ENCODE measurements at places on chromosomes 13 and 19.

DNA sequence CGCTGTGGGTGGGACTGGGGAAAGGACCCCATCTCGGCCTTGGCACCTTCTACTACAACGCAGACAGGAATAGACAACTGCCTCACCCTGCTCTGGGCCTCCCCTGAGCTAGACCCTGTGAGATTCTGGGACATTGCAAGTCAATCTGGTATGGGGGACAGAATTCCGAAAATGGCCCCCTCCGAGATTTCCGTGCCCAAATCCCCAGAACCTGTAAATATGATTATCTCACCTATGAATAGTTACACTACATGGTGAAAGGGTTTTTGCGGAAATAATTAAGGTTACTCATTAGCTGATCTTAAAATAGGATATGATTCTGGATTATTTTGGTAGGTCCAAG lies 618 bp upstream of the ZBTB45 start:
- DNase-seq: no peak

DNA sequence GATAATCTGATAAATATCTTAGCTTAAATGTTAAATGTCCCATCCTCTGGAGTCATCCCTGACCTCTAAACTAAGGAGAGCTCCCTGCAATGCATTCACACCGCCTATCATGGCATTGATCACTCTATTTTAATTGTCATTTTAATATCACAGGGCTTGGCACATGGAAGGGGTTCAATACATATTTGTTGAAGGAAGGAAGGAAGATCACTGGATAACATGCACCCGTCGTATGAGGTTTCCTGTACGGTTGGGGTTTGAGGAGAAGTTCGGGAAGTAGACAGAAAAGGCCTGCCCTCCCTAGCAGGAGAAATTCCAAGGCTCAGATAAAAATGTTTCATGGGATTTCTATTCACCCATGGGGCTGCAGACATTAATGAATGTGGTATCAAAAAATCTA lies 102.0 kb downstream of the MBNL2 start:
- no peak for DNase-seq

DNA sequence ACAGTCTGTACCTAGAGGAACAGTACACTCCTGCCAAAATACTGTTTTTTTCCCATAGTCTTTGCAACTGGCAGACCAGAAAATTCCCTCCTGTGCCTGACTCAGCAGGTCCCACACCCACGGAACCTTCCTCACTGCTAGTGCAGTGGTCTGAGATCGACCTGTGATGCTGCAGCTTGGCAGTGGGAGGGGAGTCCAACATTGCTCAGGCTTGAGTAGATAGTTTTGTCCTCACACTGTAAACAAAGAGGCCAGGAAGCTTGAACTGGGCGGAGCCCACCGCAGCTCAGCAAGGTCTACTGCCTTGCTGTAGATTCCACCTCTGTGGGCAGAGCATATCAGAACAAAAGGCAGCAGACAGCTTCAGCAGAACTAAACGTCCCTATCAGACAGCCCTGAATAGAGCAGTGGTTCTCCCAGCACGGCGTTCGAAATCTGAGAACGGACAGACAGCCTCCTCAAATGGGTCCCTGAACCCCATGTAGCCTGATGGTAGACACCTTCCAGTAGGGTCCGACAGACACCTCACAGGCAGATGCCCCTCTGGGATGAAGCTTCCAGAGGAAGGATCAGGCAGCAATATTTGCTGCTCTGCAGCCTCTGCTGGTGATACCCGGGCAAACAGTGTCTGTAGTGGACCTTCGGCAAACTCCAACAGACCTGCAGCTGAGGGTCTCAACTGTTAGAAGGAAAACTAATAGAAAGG lies 92.7 kb downstream of the SUCLA2 start:
- no peak for DNase-seq

GRCh38 chr19:4807188-4807587 lies 15.7 kb downstream of the FEM1A start:
- no peak for DNase-seq

DNA sequence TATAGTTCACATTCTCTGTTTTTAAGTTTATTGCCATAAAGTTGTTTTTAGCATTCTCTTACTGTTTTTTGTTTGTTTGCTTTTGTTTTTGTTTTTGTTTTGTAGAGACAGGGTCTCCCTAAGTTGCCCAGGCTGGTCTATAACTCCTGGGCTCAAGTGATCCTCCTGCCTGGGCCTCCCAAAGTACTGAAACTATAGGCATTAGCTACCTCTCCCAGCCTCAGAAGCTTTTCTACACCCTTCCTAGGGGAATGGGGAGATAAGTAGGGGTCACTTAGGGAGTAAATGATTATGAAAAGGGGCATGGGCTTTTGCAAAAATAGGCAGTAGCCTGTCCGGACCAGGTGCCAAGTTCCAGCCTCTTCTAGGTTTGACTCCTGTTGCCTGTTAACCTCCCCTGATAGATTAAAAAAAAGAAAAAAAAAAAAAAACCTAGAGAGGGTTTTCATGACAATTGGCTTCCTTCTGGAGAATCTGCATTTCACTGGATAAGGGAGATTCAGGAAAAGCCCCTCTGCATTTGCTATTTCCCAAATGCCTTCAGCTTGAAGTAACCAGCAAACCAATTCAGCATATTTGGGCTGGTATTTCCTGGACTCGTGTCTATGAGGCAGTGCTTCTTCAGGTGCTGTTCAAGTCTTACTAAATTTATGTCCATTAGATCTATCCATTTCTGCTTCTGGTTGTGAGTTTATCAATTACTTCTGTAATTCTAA lies 216.8 kb downstream of the TM9SF2 start:
- DNase-seq: no peak

DNA sequence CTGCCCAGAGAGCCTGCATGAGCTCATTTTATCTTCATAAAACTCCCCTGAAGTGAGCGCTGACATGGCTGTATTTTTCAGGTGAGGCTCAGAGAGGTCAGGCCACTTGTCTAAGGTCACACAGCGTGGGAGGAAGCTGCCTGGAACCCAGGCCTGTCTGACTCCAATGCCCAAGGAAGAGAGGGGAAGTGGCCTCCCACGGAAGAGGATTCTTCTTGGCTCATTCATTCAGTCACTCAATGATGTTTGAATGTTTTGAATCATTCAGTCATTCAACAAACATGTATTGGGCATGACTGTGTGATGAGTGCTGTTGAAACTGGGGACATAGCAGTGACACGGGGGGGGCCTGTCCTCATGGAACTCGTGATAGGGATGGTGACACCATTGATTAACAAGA lies 12.0 kb downstream of the ACTL9 start:
- no peak for DNase-seq

GRCh38 chr19:57321751-57322150 lies 1.5 kb downstream of the ZNF543 start:
- no peak for DNase-seq

DNA sequence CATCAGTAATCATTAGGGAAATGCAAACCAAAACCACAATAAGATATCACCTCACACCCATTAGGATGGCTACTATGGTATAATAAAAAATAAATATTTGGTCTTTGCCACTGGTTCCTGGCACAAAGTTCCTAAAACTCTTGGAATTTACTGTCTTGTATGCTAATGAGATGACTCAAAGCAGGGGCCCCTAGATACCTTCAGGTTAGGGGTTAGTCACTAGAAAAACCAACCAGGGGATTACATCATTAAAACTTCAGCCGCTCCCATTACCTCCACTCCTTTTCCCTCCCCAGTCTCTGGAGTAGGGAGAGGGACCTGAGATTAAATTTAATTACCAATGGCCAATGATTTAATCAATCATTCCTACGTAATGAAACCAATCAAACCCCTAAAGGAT lies 49.6 kb downstream of the THSD1 start:
- DNase-seq: no peak

GRCh38 chr19:34575206-34575605 lies 93.6 kb downstream of the WTIP start:
- DNase-seq: no peak

DNA sequence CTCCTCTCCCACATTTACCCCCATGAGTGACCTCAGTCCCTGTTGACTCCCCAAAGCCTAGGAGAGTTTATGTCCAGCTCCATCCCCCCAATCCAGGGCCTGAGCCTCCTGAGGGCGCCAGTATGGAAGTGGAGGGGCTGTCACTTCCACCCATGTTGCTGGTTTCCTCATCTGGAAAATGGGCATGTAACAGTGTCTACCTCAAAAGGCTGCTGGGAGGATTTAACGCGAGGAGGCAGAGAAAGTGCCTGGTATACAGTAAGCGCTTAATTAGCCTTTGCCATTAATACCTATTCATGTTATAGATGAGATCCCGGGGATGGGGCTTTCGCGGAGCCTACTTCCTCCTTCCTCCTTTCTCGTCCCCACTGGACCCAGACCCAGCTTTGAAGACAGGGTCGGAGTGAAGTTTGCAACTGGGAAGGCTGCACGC lies 476 bp downstream of the TYK2 start:
- DNase-seq: no peak

- DNase-seq: no peak
Measured at GRCh38 chr13:73956795-73957408, 177.3 kb downstream of the KLF12 start.

GRCh38 chr19:756821-757688 lies 6.1 kb downstream of the MISP start:
- DNase-seq: no peak

GRCh38 chr13:107006661-107007060 lies 438.7 kb upstream of the ARGLU1 start:
- no peak for DNase-seq

- no peak for DNase-seq
Measured at GRCh38 chr13:104477261-104477660, 1411.0 kb upstream of the SLC10A2 start.

DNA sequence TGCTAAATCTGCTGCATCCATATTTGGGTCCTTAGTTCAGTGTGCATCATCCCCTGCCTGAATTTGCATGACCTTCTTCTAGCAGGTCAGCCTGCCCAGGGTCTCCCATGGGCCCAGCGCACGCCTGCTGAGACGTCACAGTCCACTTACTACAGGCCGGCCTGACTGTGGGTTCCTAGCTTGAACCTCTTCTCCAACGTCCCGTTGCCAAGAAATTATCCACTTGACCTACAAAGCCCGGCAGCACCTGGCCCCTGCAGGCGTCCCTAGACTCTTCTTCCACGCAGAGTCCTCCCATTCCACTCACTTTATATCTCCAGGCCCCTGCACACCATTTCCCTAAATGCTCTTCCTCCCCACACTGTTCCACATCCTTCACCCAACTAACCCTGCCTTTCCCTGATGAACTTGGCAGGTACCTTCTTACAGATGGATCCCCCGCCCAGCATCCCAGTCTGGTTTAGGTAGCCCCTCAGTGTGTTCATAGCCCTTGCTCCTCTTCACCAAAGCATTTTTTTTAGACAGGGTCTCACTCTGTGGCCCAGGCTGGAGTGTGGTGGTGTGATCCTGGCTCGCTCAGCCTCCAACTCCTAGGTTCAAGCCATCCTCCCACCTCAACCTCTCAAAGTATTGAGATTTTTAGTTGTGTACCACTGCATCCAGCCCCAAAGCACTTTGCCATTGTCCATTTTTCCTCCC lies 155.0 kb upstream of the SOX1 start:
- no peak for DNase-seq

DNA sequence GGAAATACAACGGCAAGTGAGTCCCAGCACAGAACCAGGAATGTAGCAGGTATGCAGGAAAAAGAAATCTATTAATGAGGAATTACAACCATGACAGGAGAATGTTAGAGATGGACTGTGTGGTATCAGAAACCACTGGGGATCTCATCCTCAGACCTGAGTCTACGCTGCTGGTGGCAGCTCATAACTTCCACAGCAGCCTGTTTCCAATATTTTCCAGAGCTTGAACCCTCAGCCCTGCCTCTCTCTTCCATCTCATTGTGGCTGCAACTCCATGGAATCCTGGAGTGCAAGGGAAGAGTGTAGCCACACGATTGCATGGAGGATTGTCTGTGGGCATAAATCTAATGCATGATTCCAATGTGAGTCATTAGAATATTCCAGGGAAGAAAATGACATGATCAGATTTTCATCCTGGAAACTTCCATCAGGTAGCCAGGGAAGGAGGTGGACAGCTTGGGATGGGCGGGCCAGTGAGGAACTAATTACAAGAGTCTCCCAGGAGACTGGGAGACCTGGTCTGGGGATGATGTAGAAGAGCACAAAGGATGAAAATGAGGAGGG lies 14.9 kb downstream of the PLA2G4C start:
- DNase-seq: no peak

- DNase-seq: no peak
Measured at GRCh38 chr13:111049791-111050538, 65.1 kb upstream of the ARHGEF7 start.

DNA sequence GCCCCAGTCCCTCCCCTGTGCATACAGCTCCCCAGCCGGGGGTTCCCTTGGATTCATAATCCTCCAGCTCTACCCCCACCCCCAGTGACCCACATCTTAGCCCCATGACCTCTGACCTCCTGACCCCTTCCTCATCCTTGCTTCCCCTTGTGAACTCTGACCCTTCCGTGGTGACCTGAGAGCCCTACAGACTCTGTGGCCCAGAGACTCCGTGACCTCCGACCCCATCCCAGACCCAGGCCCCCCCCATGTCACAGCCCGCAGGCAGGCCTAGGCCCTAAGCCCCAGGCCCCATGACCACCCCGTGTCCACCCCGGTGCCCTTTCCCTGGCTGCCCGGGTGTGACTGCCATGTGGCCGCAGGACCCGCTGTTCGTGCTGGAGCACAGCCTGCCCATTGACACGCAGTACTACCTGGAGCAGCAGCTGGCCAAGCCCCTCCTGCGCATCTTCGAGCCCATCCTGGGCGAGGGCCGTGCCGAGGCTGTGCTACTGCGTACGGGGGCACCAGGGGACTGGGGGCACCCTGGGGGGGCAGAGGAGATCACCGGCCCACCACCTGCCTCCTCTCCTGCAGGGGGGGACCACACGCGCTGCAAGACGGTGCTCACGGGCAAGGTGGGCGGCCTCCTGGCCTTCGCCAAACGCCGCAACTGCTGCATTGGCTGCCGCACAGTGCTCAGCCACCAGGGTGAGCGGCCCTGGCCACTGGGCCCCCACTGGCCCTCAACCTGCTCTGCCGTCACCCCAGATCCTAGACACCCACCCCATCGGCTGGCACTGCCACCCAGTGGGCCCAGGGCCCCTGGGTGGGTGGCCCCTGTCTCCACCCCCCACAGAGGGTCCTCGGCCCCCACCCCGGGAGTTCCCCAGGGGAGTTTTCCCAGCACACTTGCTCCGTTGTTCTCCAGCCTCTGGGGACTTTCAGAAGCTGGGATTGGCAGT lies 2.4 kb upstream of the SPIB start:
- no peak for DNase-seq

All from activated T-cell treated with anti-CD3 and anti-CD28 coated beads, Interleukin-2, amount 50 U/mL, for 1 hour (primary cell).